Fibroblast of the conjunctiva (primary cell): ENCODE measurements at places on chromosomes 1 and 21.

GRCh38 chr1:234488054-234489006 is 9.4 kb upstream of the TARBP1 start:
- DNase-seq = no peak

- peak; percentile 85 for DNase-seq
Measured at GRCh38 chr1:15680561-15681348, 3.4 kb upstream of the PLEKHM2 start.

- DNase-seq = no peak
Measured at GRCh38 chr1:54475946-54476516, 69.8 kb upstream of the SSBP3 start.

DNA sequence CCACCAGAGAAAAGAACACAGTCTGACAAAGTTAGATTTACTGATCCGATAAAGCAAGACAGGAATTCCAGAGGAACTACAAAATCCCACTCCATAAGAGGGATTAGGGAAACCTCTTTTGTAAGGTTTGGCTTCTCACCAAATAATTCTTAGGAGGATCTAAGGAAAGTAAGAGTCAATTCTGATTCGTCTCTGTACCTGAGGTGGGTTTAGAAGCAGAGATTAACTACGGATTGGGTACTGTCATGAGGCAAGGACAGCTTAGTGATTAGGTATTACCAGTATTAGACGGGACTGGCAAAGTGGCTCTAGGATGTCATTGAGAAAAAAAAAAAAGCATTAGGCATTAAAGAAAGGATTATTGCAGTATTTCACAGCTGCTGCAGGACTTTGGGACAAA is 371.7 kb upstream of the BRINP3 start:
- no peak for DNase-seq

DNA sequence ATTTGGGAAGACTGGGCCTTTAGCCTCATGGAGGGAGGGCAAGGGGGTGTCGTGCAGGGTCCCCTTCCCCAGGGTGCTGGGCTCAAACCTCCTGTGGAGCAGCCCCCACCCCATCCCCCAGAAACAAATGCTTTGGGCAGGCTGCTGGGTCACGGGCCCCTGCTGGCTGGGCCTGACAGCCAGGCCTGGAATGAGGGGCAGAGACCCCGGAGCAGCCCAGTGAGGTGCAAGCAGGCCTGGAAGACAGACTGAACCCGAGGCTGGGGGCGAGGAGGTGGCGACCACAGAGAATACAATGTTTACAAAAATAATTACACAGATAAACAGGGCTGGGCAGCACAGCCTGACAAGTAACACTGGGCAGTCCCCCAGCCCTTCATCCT is 5.3 kb downstream of the CCDC24 start:
- DNase-seq = no peak

DNA sequence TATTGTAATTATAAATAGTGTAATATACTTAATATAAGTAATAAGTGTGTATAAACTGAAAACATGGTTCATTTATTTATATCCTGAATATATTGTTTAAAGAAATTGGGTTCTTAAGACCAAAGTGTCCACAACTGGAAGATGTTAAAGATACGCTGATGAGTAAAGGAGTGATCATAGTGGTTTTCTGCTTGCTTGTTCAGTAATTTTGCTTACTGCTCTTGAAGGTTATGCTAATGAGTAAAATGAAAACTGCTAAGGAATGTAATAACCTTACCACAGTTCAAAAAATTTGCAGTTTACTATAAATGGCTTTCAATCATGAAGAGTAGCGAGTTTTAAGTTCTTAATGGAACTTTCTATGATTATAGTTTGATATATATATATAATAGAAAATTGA is 22.0 kb downstream of the DONSON start:
- DNase-seq = no peak

- no peak for DNase-seq
Measured at GRCh38 chr1:204600968-204601367, 84.6 kb downstream of the LRRN2 start.

- no peak for DNase-seq
Measured at GRCh38 chr1:31238986-31239613, 587 bp downstream of the NKAIN1 start.

DNA sequence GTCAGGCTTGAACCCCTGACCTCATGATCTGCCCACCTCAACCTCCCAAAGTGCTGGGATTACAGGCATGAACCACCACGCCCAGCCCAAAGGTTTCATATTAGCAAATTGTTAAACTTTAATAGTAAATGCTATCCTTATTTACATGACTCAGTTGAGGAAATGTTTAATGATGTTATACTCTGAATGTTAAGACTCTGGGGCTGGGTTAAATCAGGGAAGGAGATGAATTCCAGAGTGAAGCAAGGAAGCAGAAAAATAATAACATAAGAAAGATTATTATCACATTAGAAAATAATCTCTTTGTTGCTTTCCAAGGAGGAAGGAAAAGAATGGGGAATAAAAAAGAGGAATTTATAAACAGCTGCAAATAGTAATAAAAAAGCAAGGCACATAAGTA is 105.3 kb downstream of the PTGS2 start:
- no peak for DNase-seq

GRCh38 chr1:154856544-154856943 is 13.5 kb downstream of the KCNN3 start:
- no peak for DNase-seq

DNA sequence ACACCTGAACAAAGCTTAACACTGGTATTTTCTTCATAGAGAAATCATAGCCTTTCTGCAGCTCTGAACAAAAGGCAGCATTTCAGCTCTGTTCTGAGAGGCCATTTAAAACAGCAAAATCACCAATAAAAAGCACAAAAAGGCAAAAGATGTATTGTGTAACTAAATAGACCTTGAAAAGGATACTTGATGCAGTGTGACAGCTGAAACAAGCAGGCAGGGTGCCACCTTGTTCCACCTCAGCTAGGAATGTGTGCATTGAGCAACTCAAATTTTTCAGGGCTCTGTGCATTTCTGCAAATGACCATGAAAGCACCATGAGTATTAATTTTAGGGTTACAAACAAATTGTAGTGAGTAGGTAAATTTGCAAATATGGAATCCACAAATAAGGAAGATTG is 65.8 kb downstream of the RHOU start:
- no peak for DNase-seq

DNA sequence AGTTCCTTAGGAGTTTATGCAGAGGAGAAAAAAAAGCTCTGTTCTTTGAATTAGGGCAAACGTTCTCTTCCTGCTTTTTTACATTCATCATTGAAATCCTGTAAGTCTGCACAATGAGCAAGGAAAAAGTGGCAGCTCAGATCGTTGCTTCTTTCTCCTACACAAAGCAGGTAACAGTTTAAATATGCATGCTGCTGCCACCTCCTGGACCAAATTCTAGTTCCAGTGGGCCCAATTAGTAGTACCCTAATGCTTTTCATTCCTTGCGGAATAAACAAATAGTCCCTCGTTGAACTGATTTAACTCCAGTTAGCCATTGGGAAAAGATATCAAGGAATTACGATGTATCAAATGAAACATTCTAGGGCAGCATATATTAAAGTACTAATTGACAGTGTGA is 20.1 kb downstream of the YTHDF2 start:
- no peak for DNase-seq

GRCh38 chr1:53572065-53572814 is 113.0 kb downstream of the DMRTB1 start:
- no peak for DNase-seq

DNA sequence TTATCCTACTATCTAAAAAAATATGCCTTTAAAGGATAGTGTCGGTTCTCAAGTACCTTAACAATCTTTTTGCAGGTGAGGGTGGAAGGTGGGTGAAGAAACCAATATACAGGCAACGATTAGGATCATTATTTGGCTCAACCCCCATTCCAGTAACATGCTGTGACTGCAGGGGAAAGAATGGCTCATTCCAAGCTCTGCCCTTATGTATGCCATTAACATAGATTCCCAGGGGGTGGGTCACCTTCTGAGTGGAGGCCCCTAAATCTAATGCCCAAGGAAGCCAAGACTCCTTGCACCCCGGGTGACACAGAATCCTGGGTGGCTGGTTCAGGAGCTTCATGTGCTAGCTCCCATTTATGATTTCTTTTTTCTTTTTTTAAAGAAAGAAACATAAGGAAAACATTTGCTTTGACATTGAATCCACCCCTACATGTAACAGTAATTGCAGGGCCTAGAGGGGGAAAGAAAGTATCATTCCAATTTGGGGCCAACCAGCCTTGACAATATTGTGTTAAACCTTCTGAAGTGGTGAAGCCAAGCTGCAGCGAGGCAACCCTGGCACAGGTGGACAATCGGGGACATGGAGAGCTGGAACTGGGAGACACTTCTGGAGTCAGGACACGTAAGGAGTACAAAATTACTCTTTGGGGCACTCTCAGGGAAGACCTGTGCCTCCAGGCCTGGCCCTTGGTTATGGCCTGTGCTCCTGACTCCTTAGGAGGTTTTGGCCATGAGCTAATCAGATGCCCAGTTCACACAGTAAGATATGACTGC is 200.3 kb downstream of the PBX1 start:
- DNase-seq = no peak

GRCh38 chr1:51063121-51063520 is 38.9 kb upstream of the C1orf185 start:
- peak; percentile 9 for DNase-seq

GRCh38 chr21:41290106-41290799 is 26.3 kb upstream of the FAM3B start:
- DNase-seq = no peak

DNA sequence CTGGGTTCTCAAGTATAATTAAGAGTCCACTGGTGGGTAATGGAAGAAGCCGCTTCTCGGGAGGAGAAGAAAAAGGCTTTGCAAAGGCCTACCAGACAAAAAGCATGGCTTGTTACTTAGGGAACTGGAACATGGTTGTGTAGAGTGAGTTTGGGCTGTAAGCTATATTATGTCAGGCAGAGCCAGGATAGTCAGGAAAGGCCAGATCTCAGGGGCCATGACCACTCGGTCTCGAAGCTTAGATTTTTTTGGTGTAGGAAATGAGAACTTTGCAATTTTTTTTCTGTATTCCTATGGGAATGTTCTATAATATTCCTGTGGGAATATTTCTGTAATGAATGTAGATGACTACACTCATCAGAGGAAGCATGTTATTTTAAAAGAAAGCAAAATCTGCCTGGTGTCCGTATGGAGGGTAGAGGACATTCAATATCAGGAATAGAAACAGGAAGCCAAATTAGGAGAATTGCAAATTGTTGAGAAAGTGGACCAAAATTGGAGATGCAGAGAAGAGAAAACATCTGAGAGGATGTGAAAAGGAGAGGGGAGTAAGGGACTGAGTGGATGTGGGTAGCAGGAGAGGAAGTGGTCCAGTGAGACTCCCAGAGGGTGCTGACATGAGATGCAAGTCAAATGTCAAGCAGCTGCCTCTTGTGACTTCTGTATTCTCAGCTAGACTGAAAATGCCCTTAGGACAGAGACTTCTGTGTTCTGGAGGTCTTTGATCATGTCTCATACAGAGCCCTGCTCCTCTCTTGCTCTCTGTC is 45.2 kb upstream of the HAO2 start:
- no peak for DNase-seq

GRCh38 chr1:60908159-60908558 is 174.2 kb upstream of the NFIA start:
- no peak for DNase-seq

GRCh38 chr21:26766826-26767325 is 78.3 kb downstream of the ADAMTS1 start:
- no peak for DNase-seq

- DNase-seq = no peak
Measured at GRCh38 chr1:222824641-222825040, 9.8 kb downstream of the DISP1 start.

DNA sequence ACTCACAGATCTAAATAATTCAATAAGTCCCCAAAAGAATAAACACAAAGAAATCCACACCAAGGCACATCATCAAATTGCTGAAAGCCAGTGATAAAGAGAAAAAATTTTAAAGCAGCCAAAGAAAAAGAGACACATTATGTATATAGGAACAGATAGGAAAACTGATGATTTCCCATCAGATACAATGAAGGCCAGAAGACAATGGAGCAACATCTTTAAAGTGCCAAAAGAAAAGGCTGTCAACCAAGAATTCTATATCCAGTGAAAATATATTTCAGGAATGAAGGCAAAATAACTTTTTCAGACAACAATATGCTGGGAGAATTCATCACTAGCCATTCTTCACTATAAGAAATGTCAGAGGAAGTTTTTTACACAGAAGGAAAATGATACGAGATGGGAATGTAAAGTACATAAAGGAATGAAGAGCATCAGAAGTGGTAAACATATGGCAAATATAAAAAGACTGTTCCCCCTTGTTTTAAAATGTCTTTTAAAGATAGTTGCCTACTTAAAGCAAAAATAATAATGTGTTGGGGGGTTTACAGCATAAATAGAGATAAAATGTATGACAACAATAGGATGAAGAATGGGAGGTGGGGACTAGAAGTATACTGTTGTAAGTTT is 9.4 kb upstream of the MYOG start:
- DNase-seq = no peak

DNA sequence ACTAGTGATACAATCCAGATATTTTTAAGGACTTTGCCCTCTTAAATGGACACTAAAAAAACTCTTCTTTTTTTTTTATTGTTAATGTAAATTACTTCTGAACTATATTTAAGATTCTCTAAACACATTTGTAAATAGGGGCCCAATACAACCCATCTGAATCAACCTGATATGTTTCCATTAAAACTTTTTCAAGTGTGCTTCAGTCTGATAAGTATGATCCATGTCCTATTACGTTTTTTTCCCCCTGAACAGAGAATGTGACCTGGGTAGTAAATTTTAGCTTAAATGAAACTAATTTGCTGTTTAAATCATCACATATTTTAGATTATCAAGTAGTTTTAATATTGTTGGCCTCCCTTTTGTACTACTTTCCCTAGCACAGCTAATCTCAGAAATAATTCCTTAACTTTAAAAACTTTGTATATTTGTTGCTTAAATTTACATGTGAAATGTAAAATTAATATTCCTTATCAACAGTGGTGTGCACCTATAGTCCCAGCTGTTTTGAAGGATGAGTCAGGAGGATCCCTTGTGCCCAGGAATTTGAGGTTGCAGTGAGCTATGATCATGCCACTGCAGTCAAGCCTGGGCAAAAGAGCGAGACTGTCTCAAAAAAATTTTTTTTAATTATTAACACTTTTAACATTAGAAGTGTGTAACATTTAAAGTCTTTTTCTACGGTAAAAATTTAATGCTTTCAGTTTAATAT is 3.0 kb upstream of the PKN2 start:
- no peak for DNase-seq

DNA sequence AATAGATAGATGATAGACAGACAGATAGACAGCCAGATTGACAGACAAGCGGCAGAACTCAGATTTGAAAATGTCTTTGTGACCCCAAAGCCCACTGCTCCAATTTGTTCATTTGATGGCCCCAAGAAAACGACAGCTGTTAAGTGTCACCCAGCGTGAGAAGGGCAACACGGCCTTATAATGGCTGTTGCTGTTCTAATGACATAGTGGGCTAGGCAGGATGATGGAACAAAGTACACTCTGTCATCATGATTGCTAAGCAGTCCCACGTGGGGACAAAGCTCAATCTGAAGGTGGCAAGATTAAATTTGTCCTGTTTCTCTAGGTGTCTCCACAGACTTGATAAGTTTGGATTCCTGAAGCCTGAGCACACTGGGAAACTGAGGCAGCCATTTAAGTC is 112.9 kb downstream of the DAB1 start:
- no peak for DNase-seq

- DNase-seq = no peak
Measured at GRCh38 chr1:247638781-247639180, 33.4 kb downstream of the OR2G3 start.
